Transverse colon (tissue), 4 donors: ENCODE measurements at places on chromosomes 3 and 15.

DNA sequence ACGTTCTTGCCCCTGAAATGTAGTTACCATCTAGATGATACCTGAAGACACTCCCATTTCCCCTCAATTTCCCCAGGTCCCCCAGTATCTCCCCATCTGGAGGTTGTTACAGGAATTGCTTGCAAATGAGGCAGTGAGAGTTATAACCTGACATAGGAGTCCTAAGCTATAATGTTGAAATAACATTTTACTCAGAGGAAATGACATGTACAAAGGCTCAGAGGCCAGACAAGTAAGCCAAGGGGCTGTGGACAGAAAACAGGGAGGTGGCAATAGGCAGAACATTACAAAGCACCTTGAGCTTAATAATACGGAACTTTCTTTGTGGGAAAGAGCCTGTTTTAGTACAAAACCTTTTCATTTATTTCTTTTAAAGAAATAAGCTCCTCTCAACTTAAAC lies 171.9 kb downstream of the FRMD5 start:
- no peaks in the 10 kb centered on the region for H3K27me3 ChIP-seq
- H3K4me1 ChIP-seq = no peaks in the 10 kb centered on the region
- H3K27ac ChIP-seq = no peak overlapping the region
- no peak for DNase-seq
- H3K4me3 ChIP-seq = no peak overlapping the region

DNA sequence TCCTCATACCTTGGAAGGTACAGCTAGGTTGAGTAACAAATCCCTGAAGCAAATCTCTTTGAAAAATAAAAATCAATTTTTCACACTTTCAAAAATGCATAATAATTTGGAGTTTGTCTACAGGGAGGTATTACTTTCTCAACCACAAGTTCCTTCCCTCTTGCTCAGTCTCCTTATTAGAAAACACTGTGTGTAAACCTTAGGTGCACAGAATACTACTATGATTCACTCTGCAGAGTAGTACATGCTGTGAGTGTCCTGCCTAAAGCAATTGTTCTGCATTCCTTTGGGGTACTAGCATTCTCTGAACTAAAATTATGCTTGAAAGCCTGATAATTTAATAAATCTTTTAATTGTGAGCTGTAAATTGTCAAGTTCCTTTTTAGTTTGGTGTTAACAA lies 115.9 kb upstream of the EPHA3 start:
- H3K4me3 ChIP-seq = no peak overlapping the region
- no peak for DNase-seq
- H3K36me3 ChIP-seq = no peaks in the 10 kb centered on the region
- H3K27me3 ChIP-seq = no peaks in the 10 kb centered on the region

GRCh38 chr3:154275965-154276364 lies 48.3 kb downstream of the DHX36 start:
- peaks cover 35% of the 10 kb centered on the region for H3K36me3 ChIP-seq
- DNase-seq = no peak
- no peaks in the 10 kb centered on the region for H3K27me3 ChIP-seq

DNA sequence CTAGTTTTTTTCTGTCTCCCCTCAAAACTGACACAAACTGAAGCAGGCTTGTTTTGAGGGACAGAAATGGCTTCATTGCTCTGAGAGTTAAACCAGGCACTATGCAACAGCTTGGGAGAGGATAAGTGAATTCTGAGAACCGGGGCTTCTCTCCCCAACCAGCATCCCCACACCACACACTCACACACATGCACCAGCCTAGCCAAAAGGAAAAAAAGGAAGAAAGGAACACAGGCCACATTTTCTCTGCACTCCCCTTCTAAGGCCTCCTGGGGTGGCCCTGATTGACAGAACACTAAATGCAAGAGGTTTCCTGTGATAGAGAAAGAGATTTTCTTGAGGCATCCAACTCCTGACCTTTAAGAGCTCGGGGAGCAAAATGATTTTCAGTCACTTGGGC lies 177.5 kb downstream of the TLE3 start:
- H3K4me1 ChIP-seq = no peaks in the 10 kb centered on the region
- H3K27ac ChIP-seq = no peak overlapping the region
- no peak overlapping the region for H3K4me3 ChIP-seq
- no peaks in the 10 kb centered on the region for H3K36me3 ChIP-seq
- no peaks in the 10 kb centered on the region for H3K27me3 ChIP-seq

- DNase-seq = no peak
- H3K27ac ChIP-seq = no peak overlapping the region
- H3K4me3 ChIP-seq = no peak overlapping the region
- no peaks in the 10 kb centered on the region for H3K27me3 ChIP-seq
Measured at GRCh38 chr15:93870583-93870982, 360.8 kb upstream of the MCTP2 start.

- no peak overlapping the region for H3K27ac ChIP-seq
- no peak for DNase-seq
- H3K36me3 ChIP-seq = no peaks in the 10 kb centered on the region
Measured at GRCh38 chr15:41778521-41778920, 4.2 kb downstream of the MAPKBP1 start.

- no peaks in the 10 kb centered on the region for H3K27me3 ChIP-seq
- peak; percentile 3 for DNase-seq
- H3K36me3 ChIP-seq = no peaks in the 10 kb centered on the region
- peaks cover 4% of the 10 kb centered on the region for H3K4me1 ChIP-seq
Measured at GRCh38 chr15:81281766-81282605, 42.0 kb downstream of the STARD5 start.

GRCh38 chr3:15405448-15406050 lies 21.8 kb downstream of the METTL6 start:
- H3K36me3 ChIP-seq = no peaks in the 10 kb centered on the region
- no peak overlapping the region for H3K4me3 ChIP-seq
- no peaks in the 10 kb centered on the region for H3K27me3 ChIP-seq
- no peak overlapping the region for H3K27ac ChIP-seq
- H3K4me1 ChIP-seq = no peaks in the 10 kb centered on the region

DNA sequence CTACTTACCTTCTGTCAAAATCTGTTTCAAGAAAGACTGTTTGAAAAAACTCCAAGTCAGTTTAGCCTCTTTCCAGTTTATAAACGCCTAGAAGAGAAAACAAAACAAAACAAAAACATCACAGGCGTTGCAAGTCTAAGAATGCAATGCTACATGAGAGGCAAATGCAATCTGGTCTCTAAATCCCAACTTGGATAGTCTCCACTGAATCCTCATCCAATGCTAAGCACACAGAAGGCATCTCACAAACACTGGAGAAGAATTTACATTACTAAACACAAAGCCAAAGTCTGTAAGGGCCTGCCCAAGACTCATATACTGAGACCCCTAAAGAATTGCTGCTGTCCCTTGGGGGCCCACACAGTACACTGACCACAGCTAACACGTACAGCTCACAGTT lies 18.4 kb downstream of the RFT1 start:
- DNase-seq = no peak
- H3K4me1 ChIP-seq = no peaks in the 10 kb centered on the region
- H3K36me3 ChIP-seq = no peaks in the 10 kb centered on the region
- no peaks in the 10 kb centered on the region for H3K27me3 ChIP-seq

- DNase-seq = no peak
- no peaks in the 10 kb centered on the region for H3K36me3 ChIP-seq
- no peaks in the 10 kb centered on the region for H3K4me1 ChIP-seq
- no peak overlapping the region for H3K4me3 ChIP-seq
- no peak overlapping the region for H3K27ac ChIP-seq
Measured at GRCh38 chr3:24199775-24200247, 254.7 kb downstream of the NR1D2 start.

- no peak overlapping the region for H3K4me3 ChIP-seq
- no peak for DNase-seq
- H3K27ac ChIP-seq = no peak overlapping the region
- H3K27me3 ChIP-seq = no peaks in the 10 kb centered on the region
- H3K36me3 ChIP-seq = no peaks in the 10 kb centered on the region
Measured at GRCh38 chr3:13597661-13598060, 48.7 kb downstream of the FBLN2 start.

DNA sequence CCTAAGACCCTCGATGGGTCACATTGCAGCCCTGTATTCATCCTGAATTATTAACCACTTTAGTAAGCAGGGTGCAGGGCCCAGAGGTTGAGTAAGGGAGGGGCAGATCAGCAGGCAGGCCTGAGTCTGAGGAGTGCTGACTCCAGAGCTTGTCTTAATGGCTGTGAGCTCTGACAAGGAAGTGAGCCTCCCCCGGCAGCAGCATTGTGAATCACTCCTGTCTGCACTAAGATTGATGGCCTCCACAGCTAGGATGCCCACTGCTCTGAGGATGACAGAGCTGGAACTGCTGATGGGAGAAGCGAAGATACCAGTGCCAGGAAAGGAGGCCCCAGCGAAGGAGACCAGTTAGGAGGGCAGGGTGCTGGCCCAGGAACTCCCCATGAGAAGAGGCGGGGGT lies 46.5 kb upstream of the CCDC174 start:
- peaks cover 5% of the 10 kb centered on the region for H3K4me1 ChIP-seq
- H3K27ac ChIP-seq = no peak overlapping the region
- H3K4me3 ChIP-seq = no peak overlapping the region
- peaks cover 46% of the 10 kb centered on the region for H3K27me3 ChIP-seq

- no peak for DNase-seq
- no peak overlapping the region for H3K4me3 ChIP-seq
- H3K36me3 ChIP-seq = no peaks in the 10 kb centered on the region
- no peaks in the 10 kb centered on the region for H3K27me3 ChIP-seq
- H3K4me1 ChIP-seq = no peaks in the 10 kb centered on the region
Measured at GRCh38 chr3:111244760-111245159, 173.1 kb downstream of the NECTIN3 start.

DNA sequence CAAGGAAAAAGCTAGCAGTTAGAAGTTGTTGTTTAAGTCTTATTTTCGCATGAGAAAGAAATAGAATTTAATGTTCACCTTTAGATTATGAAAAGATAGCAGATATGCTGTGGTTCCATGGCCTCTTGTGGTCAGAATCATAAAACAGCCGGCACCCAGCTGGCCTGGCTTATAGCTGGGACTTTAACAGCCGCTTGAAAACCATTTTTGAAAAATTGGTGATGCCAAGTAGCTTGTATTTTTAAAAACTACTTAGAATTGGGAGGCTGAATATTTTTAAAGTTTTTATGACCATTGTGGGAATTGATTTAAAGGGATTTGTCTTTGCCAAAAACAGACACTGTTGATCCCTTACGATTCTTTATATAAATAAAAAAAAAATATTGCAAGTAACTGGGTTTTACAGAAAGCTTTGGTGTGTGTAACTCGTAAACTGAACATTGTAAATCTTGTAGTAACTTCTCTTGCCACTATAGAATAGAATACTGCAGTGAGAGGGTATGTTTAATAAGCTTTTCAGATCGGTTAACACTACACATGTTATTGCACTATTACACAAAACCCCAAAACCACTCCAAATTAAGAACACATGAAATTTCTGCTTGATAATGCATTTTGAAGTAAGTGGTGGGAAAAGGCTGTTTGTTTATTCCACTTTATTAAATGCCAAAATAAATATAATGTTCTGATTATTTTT lies 6.6 kb downstream of the ARRDC4 start:
- DNase-seq = no peak
- peaks cover 59% of the 10 kb centered on the region for H3K4me1 ChIP-seq
- no peak overlapping the region for H3K4me3 ChIP-seq
- no peaks in the 10 kb centered on the region for H3K36me3 ChIP-seq
- H3K27ac ChIP-seq = peak overlapping the region; percentile 53
- H3K27me3 ChIP-seq = no peaks in the 10 kb centered on the region

DNA sequence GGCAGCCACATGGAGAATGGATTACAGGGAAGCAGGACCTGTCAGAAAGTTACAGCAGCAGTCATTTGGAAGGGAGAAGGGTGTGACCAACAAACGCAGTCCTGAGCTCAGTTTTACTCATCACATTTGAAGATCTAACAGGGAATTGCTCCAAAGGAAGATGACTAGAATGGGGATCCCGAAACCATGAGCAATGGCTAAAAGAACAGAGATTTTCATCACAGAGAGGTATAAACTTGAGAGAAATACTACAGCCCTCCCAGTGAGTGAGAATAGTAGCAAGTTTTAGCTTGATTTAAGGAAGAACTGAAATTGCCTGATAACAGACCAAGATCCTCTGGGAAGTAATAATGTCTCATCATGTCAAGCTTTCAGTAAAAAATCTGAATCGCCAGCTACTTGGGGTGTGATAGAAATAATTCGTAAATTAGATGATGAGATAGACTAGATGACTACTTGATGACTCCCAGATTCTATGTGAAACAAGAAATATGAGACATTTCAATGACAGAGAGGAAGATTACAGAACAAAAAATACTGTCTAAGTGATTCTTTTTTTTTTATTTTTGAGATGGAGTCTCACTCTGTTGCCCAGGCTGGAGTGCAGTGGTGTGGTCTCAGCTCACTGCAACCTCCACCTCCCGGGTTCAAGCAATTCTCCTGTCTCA lies 16.9 kb downstream of the CD47 start:
- no peak overlapping the region for H3K27ac ChIP-seq
- no peak for DNase-seq
- no peaks in the 10 kb centered on the region for H3K27me3 ChIP-seq

DNA sequence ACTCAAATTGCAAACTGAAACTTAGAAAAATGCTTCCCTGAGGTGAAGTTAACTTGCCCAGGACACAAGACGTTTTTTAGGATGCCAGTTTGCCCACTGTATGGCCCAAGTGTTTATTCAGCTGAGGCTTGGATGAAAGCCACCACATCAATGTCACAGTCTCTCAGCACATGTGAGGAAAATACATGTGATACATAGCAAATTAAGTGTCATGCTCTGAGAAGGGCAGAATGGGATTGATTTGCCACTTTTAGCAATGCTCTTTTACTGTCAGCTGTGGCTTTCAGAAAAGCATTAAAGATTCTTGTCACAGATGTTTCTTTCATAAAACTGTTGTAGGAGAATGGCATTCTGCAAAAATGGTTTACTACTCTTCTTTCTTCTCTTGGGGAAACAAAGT lies 165.5 kb downstream of the ZIC1 start:
- H3K4me1 ChIP-seq = no peaks in the 10 kb centered on the region
- no peaks in the 10 kb centered on the region for H3K27me3 ChIP-seq
- H3K4me3 ChIP-seq = no peak overlapping the region
- H3K27ac ChIP-seq = no peak overlapping the region
- DNase-seq = no peak

DNA sequence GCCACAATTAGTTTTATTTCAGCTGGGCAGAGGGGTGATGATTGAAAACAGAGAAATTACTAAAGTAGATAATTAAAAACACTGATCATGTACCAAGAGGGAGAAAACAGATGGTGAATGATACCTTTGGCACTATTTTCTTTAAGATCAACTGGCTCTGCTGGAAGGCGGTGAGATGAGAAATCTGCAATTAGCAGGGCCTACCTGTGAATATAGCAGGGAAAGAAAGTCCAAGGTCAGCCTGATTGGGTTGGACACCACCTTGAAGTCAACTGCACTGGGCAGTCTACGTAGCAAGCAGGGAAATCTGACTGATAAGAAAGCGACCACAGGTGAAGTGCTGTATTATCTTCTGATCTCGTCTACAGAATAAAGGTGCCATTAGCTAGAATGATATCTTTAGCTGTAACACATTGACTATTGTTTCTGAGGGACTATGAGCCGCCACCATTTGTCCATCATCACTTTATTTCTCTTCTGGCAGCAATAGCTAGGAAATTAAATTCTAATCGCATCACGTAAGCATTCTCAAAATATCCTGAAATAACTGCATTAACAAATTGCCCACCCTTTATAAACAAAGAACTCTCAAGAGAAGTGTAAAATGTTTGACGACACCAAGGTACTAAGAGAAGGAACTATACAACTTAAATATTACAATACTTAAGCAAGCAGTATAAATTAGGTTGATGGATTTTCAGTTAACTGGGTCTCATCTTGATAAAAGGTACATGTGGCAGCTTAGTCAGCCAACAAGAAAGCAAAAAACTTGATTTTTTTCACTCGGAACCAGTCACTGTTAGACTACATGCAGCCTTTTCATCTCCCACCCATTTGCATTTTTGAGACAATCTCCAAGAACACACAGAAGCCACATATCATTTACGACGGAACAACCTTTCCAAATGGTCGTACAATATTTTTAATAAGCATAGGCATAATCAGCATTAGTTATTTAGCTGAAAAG lies 1.3 kb downstream of the NEDD4 start:
- H3K4me3 ChIP-seq = peak overlapping the region; percentile 90
- DNase-seq = no peak
- peak overlapping the region; percentile 94 for H3K27ac ChIP-seq
- H3K27me3 ChIP-seq = no peaks in the 10 kb centered on the region
- no peaks in the 10 kb centered on the region for H3K36me3 ChIP-seq
